ENCODE measurements at places on chromosomes 7 and 10.

- no peak for DNase-seq
These were observed 158.8 kb downstream of the DIP2C start for GRCh38 chr10:530717-531116.

GRCh38 chr7:4479367-4480039 is 202.6 kb upstream of the FOXK1 start:
- no peak for DNase-seq

- DNase-seq = no peak
These were observed 7.7 kb downstream of the CCDC136 start for GRCh38 chr7:128799451-128799850.

GRCh38 chr7:106855540-106856132 is 9.4 kb upstream of the PIK3CG start:
- no peak for DNase-seq

- DNase-seq = no peak
These were observed 20.2 kb downstream of the HIP1 start for GRCh38 chr7:75718390-75719031.

Data from muscle of arm (tissue), 14 donors.